ENCODE measurements at places on chromosomes 2 and 18.

GRCh38 chr2:160353166-160353565 is 140.4 kb downstream of the RBMS1 start:
- DNase-seq, result peak; percentile 30

DNA sequence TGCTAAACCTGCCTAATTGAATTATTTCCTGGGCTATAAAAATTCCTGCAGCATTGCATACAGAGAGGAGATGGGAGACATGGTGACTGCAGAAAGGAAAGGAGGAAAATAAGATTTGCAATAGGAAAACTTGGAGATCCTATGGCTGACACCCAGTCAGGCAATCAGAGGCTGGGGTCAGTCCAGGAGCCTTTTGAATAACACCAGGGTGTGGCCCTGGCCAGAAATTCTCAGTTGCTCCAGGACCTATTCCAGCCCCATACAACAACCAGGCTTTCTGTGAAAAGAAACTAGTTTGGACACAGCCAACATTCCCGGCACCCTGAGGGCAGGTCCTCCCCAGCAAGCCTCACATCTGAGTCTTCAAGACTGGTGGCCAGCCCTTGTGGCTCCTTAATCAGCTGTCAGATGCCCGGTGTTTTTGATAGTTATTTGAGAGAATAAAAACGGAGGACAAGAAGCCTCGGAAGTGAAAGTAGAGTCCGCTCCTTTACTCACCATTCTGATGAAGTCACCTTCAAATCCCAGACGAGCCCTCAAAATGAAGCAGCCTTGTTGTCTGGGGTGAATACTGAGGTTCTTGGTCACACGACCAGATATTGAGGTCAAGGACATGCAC is 31.1 kb upstream of the GMCL1 start:
- no peak for DNase-seq

DNA sequence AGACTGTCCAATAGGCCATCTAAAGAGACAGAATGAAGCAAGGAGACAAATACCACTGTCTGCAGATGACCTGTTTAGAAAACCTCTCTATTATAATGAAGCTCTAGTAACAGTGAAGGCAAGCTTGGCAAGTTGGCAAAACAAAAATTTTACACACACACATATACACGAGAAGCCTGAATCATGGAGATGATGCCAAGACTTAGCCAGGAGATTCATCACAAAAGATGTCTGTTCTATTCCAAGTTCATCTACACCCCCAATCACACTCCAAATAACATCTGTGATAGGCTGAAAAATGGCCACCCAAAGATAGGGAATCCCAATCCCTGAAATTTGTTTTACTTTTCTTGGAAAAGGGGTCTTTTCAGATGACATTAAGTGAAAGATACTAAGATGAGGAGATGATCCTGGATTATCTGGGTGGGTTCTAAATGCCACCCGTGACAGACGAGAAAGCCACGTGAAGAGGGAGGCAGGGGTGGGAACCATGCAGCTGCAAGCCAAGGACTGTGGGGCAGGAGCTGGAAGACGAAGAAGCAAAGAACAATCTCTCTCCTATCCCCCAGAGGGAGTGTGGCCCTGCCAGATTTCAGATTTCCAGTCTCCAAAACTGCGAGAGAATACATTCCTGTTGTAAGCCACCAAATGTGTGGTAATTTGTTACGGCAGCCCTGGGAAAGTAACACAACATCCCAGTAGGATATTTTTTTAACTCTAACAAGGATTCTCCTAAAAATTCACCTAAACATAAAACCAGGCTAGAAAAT is 20.0 kb downstream of the HDLBP start:
- DNase-seq, result no peak

- no peak for DNase-seq
Observed at GRCh38 chr2:204909791-204910190, 364.5 kb downstream of the PARD3B start.

GRCh38 chr2:97749581-97749980 is 36.2 kb downstream of the ZAP70 start:
- no peak for DNase-seq

GRCh38 chr18:3224223-3224622 is 4.5 kb upstream of the MYOM1 start:
- DNase-seq, result no peak

- no peak for DNase-seq
Observed at GRCh38 chr2:6011921-6012320, 319.7 kb downstream of the SOX11 start.

DNA sequence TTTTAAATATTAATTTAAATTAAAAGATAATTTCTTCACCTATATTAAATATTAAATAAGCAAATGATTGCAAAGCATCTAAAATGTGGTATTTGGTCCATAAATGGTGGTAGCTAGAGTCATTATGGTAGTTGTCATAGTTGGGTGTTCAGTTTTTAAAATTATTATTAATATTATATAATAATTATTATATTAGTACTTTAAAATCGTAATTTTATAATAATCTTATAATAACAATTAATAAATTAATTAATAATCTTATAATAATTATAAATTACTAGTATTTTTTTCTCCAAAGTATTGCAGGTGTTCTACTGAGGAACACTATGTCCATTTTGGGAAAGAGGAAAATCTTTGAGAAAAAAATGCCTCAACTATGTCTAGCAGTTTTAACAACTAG is 835.5 kb upstream of the GCFC2 start:
- no peak for DNase-seq

DNA sequence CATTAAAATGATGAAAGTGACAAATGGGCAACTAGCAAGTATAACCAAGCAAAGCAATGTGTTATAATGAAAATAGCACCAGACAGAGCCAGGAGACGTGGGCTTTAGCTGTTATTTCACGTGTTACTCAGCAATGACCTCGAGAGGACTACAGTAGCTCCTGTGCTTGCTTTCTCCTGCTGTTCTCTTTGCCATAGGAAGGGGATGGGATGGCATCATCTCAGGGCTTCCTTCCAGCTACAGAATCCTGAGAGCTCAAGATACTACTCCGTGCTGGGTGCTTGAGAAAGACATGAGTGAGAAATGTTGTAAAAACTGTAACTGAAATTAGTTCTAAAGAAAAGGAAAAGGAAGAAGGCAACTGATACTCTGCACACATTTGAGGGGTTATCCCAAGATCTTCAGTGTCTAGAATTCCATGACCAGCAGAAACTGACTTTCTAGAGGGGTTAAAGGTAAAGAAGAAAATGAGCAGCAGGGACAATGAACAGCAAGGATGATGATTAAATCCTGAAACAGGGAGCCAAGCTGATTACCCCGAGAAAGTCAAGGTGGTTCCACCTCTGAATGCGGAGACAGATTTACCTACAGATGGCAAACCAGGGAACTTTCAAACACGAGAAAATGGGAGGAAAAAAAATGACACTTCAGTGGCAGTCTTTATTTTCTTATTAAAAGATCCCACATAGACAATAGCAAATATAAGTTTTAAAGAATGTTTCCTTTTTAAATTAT is 33.4 kb downstream of the GAREM1 start:
- no peak for DNase-seq

- no peak for DNase-seq
Observed at GRCh38 chr2:12718711-12719399, 2.1 kb downstream of the TRIB2 start.

DNA sequence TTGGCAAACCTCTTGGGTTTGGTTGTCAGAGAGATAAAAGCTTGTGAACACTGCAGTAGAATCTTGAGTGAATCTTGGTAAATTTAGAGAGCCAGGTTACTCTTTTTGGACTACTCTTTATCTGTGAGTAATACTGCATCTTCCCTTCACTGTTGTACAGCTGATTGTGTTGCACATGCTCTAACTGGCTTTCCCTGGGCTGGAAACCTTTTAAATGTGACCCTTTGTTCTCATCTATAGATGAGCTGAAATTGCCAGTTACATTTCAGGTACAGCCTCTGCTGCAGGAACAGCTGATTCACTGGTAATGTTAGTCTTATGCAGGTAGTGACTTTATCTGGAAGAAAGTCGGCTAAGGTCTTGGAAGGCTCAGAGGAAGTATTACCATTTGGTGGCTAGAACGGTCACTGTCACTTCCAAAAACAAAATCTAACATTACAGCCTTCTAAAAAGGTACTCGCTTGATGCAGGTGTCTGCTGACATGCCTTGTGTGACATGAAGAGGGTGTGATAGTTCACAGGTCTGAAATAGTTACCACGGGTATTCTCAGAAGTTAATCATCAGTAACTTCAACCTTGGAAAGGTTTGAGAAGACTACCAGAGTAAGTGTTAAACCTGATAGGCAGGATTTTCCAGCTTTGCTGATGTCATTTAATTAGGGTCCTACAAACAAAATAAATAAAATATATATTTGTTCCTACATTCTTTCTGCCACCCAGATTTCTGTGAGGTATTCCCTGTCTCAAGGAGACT is 851.1 kb downstream of the SLC4A3 start:
- no peak for DNase-seq

GRCh38 chr2:149472413-149472812 is 115.2 kb downstream of the MMADHC start:
- DNase-seq, result no peak

GRCh38 chr2:144131042-144131441 is 388.9 kb downstream of the ZEB2 start:
- no peak for DNase-seq

GRCh38 chr2:99653433-99653832 is 163.6 kb upstream of the REV1 start:
- DNase-seq, result no peak

DNA sequence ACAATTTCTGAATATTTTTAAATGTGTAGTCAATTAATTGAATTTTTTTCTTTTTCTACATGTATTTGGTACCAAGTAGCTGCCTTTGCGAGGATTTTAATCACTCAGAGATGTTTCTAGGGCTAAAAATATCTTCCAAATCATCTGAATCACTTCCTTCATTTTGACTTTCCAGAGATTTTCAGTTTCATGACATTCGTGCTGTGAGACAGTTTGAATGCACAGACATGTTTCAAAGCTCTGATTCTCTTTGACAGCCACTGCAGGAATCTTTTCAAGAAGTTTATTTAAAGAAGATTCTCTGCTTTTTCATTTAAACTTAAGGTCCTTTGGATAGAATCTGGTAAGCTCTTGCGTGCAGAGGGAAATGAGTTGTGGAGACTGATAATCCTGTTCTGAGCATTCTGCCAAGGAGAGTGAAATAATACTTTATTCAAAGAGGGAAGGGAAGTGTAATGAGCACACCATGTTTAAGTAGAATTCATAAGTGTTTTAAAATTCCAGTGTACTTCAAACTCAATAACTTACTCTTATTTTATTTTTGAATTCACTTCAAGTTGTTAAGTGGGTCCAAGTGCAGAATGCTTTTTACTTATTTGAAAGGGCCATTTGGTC is 9.7 kb downstream of the CYBRD1 start:
- no peak for DNase-seq

GRCh38 chr2:214807653-214808052 is 1.8 kb downstream of the BARD1 start:
- DNase-seq, result no peak

GRCh38 chr2:225993430-225993829 is 593.9 kb downstream of the NYAP2 start:
- no peak for DNase-seq

- no peak for DNase-seq
Observed at GRCh38 chr18:78073275-78073674, 823.6 kb downstream of the GALR1 start.

GRCh38 chr2:239824866-239825704 is 200.1 kb downstream of the NDUFA10 start:
- DNase-seq, result no peak

- no peak for DNase-seq
Observed at GRCh38 chr2:7237466-7237865, 320.3 kb downstream of the RNF144A start.

- peak; percentile 4 for DNase-seq
Observed at GRCh38 chr2:30758191-30758651, 49.0 kb downstream of the CAPN13 start.

DNA sequence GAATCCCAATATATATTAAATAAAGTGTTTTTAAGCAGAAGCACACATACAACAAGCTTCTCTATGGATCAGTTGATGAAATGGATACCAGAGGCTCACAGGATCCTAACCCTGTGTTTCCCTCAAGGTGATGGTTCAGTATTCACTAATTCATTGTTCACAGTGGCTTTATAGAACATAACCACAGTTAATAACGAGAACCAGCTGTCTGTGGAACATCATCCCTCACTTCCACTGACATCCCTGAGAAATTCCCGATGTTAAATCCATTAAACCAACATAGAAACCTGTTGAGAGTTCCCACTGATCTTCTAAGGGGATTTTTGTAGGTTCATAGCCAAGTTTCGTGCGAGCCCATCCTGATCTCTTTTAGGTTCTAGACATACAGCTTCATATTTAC is 29.0 kb downstream of the CCDC195 start:
- no peak for DNase-seq

DNA sequence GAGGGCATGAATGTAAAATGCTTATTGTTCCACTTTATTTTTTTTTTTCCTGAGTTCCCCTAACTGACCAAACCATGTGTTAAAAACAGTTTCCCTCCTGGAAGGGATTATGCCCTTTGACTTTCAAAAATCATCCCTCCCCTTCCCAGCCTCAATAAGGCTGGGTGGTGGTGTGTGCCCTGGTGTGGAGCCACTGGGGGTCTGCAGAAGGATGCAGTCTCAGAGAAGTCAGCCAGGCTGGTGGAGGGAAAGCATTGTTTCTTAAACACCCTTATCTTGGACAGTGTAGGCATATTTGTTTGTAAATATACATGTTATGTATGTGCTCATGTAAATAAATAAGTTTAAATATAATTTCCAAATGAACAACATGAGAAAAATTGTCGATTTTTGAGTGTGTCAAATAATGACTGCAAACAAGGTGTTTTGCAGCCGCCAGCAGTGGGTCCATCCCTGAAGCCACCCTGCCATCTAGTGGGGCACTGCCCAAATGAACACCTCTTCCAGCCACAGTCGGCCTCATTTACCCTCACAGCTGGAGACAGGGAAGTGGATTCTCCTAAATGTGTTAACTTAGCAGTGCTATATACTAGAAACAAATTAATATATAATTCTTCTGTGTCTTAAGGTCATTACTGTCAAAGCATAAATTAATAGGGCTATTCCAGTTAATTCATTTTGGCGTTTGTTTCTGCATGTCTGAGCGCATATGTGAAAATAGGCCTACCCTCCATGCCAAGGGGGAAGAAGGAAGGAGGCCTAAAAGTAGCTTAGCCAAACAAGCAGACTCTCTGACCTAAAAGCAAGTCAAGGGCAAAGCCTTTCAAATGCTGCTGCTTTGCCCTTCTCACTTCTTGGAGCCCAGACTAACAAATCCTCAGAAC is 209.6 kb upstream of the PIK3C3 start:
- no peak for DNase-seq

DNA sequence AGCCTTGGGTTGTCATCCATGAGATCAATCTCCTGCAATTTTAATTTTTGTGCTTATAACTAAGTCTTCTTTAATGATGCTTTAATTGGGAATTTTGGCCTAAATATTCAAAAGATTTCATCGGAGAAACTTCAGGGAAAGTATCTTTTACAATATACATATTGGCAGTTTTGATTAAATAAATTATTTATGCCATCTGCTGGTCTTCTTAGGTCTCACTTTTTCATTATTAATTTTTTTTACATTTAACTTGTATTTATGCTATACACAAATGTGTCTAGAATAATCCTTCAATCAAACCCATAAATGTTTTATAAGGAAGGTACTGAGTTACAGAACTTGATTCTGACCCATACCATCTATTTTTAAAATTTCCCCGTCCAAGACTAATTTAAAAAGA is 95.1 kb upstream of the XPO1 start:
- DNase-seq, result no peak
